Stimulated activated CD8-positive, alpha-beta memory T cell treated with anti-CD3 and anti-CD28 coated beads, Interleukin-4, amount 100 ng/mL, for 1 hour (primary cell): ENCODE measurements at places on chromosomes 12 and 14.

DNA sequence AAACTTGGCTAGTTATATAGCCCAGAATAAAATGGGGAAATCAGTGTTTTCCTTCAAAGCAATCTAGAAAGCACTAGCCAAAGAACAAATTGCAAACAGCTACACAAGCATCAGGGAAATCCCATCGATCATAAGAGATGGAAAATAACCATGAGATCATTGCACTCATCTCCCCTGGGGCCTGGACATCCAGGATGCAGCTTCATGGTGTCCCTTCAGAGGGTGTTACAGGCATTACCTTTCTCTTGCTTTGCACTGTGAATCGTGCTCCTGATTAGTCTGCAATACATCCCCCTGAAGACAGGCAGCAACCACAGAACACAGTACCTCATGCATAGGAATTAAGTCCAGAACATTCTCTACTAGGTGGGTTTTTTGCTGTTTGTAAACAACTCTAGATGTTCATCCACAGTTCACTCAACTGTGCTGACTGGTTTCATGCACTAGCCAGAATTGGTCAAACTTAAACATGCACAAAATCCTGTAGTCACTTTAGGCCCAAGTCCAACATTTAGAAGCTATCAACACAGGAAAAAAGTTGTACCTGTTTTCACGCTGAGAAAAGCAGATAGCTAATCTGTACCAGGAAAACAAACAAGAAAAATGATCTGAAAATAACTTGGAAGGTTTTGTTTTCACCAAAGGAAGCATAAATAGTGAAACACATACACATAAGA is 120.1 kb downstream of the ZFP36L1 start:
- no peak for DNase-seq

GRCh38 chr12:130224613-130225012 is 62.3 kb downstream of the FZD10 start:
- DNase-seq = no peak

GRCh38 chr12:78641837-78642423 is 222.6 kb upstream of the SYT1 start:
- DNase-seq = no peak

DNA sequence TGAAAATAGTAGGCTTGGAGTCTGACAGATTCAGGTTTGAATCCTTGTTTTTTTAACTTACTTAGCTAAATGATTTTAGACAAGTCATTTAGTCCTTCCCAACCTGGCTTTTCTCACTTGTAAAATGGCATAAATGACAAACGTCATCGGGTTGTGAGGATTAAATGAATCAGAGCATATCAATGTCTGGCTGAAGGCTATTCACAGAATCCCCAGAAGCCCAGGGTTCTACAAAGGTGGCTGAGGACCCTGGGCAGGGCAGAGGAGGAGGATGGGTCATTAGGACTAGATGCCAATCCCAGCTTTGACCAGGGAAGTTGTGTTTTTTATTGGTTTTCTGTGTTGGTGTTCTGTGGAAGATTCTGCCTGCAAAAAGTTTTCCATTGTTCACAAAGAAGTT is 7.6 kb upstream of the PTPRB start:
- no peak for DNase-seq

GRCh38 chr12:78236264-78236663 is 405.6 kb downstream of the NAV3 start:
- no peak for DNase-seq

DNA sequence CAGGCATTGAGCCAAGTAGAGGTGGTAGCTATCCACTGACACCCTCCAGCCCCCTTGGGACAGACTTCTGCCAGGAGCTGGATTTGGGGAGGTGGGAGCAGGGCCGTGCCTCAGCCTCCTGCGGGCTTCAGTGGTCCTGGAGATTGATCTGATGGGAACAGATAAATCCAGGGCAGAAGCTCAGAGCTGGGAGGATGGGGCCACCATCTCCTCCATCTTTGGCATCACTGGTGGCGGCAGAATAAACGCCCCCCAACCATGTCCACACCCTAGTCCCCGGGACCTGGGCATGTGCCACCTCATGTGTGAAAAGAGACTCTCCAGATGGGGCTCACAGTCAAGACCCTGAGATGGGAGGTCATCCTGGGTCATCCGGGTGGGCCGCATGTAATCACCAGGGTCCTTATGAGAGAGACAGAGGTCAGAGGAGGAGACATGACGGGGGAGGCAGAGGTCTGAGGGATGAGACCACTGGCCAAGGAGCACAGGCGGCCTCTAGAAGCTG is 209.6 kb upstream of the RTL1 start:
- DNase-seq = no peak
